ENCODE measurements at places on chromosomes 1 and 21. TPM values are rescaled to one million over a fixed set of nuclear protein-coding genes. Genes with fewer than 3 reads are reported as not detected.

Gene IL19
- total RNA-seq = not detected

Gene OR2L5
- total RNA-seq = not detected

Gene S100A6
- total RNA-seq = 994 TPM

Gene GPR37L1
- total RNA-seq = 0.33 TPM

Gene SPATA1
- total RNA-seq = 2.8 TPM

Gene LCE2C
- total RNA-seq = not detected

Gene SH3D21
- 18.3 TPM for total RNA-seq

Gene CD5L
- not detected for total RNA-seq

Gene CDK18
- 35.3 TPM for total RNA-seq

Gene IL20
- not detected for total RNA-seq

Gene MEX3A
- 6.6 TPM for total RNA-seq

Gene G0S2
- total RNA-seq = 2.4 TPM

Gene HSD3B1
- not detected for total RNA-seq

Gene TIE1
- total RNA-seq = not detected

Gene ADAMTS1
- 0.26 TPM for total RNA-seq

Gene CR1L
- total RNA-seq = not detected

Data from PC-9 (cell line).